ENCODE measurements at places on chromosomes 5 and 9.

DNA sequence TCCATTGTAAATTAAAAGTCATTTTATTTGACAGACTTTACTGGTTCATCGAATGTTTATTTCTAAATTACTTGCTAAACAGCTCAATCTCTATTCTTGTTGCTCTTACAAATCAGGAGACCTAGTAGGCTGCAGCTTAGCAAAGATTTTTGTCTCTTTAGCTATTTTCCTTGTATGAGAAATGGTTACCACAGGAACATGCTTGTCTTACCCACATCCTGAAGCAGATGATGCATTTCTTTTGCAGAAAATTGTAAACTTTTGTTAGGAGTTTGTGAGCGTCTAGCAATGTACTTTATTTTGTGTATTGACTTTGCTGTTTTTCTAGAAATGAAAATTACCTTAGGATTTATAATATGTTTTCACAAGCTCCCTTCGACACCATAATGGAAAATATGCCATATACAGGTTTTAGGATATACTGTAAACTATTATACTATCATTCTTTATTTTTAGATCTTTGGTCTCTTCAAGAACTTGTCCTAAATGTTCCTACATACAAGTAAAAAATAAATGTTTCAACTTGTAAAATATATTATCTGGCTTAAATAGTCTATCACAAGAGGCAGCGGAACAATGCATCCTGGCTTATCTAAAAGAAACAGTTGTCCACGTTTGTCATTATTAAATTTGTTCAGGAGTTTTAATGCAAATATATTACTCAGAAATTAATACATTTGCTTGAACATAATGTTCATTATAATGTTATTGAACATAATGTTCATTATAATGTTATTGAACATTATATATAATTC is 54.1 kb downstream of the SPEF2 start:
- no peak for DNase-seq

DNA sequence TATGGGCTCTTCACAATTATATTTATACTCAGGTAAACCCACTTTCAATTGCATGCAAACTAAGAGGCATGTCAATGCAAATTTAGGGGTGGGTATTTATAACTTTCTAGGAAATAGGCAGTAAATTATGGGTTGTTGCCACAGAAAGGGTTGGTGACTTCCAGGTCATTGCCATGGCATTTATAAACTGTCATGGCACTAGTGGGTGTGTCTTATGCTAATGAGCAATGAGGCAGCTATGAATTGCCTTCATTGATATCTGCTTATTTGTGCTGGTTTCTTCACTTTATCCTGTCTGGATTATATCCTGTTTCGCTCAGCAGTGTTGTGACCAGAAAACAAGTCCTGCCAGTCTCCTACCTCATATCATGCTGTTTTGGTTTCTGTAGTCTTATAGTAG is 597.3 kb upstream of the DAB2 start:
- no peak for DNase-seq

GRCh38 chr5:178690208-178690607 is 40.3 kb downstream of the ZNF354A start:
- DNase-seq: no peak

DNA sequence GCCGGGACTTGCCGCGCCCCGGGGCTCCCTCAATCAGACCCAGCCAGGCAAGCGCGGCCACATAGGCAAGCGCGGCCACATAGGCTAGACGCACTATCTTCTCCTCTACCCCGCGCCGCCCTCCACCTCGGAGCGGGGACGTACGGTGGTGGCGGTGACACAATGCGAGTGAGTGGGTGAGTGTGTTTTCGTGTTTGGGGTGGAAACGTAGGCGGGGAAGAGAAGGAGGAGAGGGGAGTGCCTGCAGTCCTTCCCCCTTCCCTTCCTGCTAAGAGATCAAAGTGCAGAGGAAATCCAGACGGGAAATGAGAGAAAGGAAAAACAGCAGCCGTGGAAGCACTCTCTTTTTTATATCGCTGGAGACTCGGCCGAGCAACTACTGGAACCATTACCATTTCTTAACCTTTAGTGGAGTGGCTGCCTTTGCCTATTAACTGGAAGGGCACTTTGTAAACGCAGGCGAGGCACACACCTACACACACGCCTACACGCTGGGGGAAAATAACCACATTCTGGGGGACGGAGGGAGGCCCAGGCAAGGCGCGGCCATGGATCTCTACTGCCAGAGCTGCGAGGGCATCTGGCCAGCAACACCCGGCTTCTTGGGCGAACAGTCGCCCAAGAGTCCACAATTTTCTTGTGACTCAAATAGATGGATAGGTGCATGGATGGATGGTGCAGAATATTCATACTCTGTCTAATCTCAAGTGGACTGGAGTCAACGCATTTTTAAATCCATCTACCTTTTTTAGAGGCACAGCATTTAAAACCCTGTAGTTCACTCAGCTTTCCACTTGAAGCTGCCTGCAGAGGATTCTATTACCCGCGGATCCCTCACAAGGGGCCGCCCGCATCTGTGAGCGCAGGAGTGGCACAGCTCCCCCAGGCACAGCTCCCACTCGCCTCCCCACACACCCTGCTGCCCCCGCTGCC is 2.1 kb downstream of the EDIL3 start:
- no peak for DNase-seq

DNA sequence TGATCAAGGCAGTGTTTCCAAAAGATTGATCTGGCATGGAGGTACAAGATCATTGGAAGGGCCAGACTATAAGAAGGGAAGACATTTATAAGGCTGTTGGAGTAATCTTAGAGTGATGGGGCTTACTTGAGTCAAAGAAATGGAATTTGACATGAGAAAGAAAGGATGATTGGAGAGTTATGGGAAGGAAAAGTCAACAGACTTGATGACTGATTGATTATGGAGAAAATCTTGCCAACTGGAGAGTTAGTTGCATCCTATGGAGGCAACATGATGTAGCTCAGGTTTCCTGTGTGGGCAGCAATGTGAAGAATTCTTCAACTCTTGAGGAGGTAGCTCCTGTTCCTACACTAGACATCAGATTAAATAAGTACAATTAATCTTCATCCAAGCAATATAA is 10.9 kb upstream of the MAST4 start:
- DNase-seq: no peak

GRCh38 chr5:132456296-132456986 is 34.1 kb downstream of the IRF1 start:
- no peak for DNase-seq

DNA sequence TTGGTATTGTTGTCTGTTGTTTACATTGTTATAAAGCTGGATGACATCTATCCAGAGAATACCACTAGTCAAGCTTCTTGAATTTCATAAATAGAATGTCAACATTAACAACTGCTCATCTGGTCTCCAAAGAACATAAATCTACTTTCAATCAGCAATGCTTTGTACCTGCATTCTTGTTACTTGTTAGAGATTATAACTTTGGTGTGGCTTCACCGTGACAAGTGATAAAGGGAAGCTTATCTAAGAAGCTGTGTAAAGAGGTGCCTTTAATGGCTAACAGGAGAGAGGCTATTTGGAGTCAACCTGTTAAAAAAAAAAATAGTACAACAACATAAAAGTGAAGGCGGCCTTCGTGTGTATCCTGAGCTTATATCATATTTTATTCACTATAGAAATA is 41.8 kb downstream of the MUSK start:
- DNase-seq: no peak

DNA sequence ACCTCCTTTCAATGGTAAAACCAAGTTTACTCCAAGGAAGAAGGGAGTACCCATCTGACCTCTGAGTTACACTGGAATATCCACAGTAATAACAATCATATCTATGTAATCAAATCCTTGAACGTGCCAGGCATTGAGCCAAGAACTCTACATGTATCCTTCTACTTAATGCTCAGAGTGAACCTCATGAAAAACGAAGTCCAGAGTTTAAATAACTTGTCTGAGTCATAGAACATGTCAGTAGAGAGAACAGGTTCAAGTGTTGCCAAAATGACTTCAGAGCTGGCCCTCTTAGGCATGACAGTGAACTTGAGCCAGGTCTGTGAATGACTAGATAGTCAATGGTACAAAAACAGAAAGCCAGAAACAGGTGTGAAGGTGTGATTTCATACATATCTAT is 164.1 kb upstream of the ZNF618 start:
- no peak for DNase-seq

DNA sequence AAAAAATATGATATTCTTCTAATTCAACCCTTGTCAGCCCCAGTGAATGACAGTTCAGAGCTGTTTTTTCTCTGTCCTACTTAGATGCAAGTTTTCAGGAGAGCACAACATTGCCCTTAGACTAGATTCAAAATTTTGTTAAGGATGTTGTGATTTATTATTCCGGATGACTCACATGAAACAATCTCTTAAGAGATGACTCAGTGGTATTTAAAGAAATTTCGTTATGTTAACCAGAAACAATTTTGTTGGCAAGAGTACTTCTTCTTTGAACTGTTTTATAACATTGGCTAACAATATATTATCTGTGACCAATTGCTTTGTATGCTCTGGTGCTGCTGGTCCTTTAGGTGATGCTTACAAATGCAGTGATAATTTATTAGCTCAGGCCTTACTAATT is 132.0 kb downstream of the IZUMO3 start:
- DNase-seq: no peak

- DNase-seq: no peak
Measured at GRCh38 chr9:137027369-137028262, at the start of gene ABCA2. Gene ABCA2 (minus strand): TSS chr9:137028237. CDS start chr9:137028140, 97 bp downstream.

GRCh38 chr5:153617190-153617589 is 126.7 kb downstream of the GRIA1 start:
- no peak for DNase-seq

- DNase-seq: no peak
Measured at GRCh38 chr9:2778816-2779215, 61.5 kb downstream of the KCNV2 start.

- peak; percentile 70 for DNase-seq
Measured at GRCh38 chr5:56327809-56328208, 94.7 kb upstream of the ANKRD55 start.

- DNase-seq: no peak
Measured at GRCh38 chr9:126959336-126959735, 44.8 kb downstream of the RALGPS1 start.

- DNase-seq: no peak
Measured at GRCh38 chr9:77794985-77795384, 146.9 kb upstream of the GNA14 start.

DNA sequence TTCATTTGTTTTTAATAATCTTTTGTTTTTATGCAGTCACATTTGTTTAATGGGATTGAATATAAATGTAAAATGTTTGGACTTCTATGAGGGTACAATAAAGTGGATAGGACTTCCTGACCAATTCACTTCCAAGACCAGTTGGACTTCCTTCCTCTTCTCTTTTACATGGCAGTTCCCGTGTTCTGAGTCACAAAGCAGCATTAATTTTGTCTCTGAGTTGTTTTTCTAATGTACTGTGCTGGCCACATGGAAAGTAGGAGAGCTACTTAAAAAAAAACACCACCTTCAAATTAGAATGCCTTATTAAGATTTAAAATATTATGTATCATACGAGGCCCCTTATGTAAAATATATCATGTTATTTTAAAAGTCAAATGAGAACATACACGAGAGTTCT is 87.3 kb downstream of the CCDC171 start:
- no peak for DNase-seq

GRCh38 chr5:383621-384020 is 59.4 kb upstream of the EXOC3 start:
- DNase-seq: no peak

DNA sequence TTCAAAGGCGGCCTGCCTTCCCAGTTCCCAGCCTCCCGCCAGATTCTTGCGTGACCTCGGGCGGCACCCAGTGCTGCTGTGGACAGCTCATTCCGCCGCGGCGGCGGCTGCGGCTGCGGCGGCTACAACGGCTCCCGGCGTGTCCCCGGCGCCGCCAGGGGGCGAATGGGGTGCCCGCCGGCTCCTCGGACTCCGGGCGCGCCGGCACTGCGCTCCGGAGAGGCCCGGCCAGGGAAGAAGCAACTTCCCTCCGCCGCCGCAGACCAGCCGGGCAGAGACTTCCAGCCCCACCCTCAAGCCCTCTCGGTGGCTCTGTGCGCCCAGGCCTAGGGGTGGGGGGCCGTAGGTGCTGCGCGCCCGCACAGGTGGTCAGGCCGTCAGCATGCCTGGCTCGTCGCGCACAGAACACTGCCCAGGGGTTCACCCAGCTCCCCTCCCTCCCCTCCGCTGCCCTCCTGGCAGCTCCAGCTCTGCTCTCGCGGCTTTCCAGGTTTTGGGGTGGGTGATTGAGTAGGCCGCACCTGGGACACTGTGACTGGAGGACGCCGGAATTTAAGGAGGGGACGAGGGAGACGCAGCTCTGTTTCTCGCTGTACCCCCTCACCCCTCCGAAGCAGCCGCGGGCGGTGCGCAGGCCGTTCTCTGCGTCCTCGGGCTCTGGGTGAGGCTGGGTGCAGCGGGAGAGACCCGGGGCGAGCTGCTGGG is 20.2 kb downstream of the IGIP start:
- DNase-seq: peak; percentile 65

GRCh38 chr5:136028782-136029742 is at the start of gene TGFBI:
Gene TGFBI (plus strand): TSS chr5:136028988. CDS start chr5:136029056, 68 bp downstream.
- DNase-seq: no peak

DNA sequence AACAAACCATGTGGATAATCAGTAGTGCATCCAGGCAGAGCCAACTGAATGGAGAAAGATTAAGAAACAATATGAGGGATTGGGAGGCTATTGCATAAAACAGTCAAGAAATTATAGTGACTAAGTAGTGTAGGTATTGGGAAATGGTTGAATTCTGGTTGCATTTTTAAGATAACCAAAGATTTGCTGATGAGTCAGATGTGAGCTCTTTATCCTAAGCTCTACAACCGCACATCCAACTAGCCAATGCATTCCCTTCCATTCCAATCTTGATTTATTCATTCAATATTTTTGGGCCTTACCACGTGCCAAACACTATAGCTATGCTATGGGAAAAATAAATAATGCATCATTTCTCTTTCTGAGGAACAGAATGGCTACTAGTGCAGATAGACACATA is 524.5 kb upstream of the RGMB start:
- DNase-seq: no peak

DNA sequence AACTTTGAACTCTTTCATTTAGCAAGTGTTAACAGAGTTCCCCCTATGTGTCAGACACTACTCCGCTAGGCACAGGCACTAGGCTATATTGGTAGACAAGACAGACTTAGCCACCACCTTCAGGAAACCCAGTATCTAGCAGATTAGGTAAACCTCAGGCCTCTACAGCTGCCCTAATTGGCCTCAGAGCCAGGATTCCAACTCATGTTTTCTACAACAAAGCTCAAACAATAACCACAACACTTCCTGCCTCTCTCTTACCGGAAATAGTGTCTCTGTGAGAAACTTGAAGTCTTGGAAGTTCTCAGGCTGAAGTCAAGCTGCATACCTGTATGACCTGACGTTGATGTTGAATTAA is 116.6 kb upstream of the SLC44A1 start:
- no peak for DNase-seq

- DNase-seq: no peak
Measured at GRCh38 chr5:140875085-140876065, at the start of gene PCDHA12. Gene PCDHA12 (plus strand): TSS chr5:140875308. CDS start chr5:140875473, 165 bp downstream.

GRCh38 chr9:135704483-135704882 is 2.5 kb downstream of the KCNT1 start:
- no peak for DNase-seq
